ENCODE measurements at places on chromosomes 16 and 17. TPM values are rescaled to one million over a fixed set of nuclear protein-coding genes. Genes with fewer than 3 reads are reported as not detected.

- DNase-seq, result no peak
Observed at GRCh38 chr17:43774304-43775250, 4.2 kb downstream of the DUSP3 start.

HYDIN gene
- 0.67 TPM for total RNA-seq

ESRP2 gene
- total RNA-seq, result not detected

TRIM25 gene
- total RNA-seq, result 13.6 TPM

- DNase-seq, result no peak
Observed at GRCh38 chr16:88936008-88936555, 40.9 kb downstream of the CBFA2T3 start.

DNA sequence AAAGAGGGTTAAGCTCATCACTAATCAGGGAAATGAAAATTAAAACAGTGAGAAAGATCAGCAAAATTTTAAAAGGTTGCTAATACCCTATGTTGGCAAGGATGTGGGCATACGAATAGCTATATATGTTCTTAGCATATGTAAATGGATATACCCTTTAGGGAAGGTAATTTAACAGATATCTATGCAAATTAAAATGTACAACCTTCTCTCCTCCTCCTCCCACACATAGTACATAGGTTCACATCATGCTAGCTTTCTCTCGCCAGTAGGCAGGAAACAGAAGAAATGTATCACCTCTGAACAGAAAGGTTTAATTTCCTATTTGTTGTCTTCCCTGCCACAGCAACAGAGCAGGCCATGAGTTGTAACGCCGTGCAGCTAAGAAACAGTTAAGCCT, 103.8 kb downstream of the CDYL2 start:
- no peak for DNase-seq

GRCh38 chr16:73547552-73548403, 499.9 kb upstream of the ZFHX3 start:
- DNase-seq, result no peak

DNA sequence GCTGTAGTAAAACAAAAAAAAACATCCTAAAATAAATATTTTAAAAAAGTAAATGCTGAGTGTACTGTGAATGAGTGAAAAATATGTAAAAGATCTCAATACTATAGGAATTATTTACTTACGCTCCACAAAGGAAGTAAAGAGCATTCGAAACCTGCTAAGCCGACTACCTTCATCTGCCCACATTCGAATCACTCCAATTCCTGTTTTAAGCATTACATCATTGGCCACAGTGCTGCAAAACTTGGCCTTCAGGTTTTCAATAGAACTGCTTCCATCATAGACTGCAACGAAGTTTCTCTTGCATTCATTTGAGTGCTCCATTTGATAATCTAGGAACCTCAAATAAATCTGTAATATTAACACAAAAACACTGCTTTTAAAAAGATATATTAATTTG, 34.4 kb downstream of the NETO2 start:
- no peak for DNase-seq

CCL3 gene
- total RNA-seq, result not detected

DNA sequence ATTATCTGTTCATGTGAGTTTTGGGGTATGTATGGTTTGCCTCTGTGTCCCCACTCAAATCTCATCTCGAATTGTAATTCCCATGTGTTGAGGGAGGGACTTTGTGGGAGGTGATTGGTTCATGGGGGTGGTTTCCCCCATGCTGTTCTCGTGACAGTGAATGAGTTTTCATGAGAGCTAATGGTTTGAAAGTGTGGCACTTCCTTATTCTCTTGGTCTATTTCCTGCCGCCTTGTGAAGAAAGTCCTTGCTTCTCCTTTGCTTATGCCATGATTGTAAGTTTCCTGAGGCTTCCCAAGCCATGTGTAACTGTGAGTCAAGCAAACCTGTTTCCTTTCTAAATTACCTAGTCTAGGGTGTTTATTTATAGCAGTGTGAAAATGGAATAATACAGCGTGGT, 128.1 kb upstream of the HS3ST4 start:
- DNase-seq, result no peak

PRAC2 gene
- 5.0 TPM for total RNA-seq

G6PC1 gene
- total RNA-seq, result not detected

FAM234A gene
- total RNA-seq, result 65.6 TPM

DNA sequence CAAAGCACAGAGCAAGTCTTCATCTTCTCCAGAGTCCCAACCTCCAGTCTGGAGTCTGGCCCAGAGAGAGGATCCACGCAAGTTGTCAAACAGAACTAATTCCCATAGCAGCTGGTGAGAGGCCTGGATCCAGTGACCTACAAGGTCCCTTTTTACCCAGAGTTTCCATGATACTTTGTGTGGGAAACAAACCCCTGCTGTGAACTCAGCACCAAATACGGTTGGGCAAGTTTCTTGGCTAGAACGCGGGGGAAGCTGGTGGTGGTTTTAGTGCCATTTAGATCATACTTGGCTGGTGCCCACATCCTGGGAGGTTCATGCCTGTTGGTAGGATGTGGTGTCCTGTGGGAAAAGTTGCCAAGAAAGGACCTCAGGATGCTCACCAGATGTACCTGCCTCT, 18.1 kb downstream of the TMC7 start:
- peak; percentile 98 for DNase-seq
